Endothelial cell (in vitro differentiated cells): ENCODE measurements at places on chromosomes 7 and 10.

DNA sequence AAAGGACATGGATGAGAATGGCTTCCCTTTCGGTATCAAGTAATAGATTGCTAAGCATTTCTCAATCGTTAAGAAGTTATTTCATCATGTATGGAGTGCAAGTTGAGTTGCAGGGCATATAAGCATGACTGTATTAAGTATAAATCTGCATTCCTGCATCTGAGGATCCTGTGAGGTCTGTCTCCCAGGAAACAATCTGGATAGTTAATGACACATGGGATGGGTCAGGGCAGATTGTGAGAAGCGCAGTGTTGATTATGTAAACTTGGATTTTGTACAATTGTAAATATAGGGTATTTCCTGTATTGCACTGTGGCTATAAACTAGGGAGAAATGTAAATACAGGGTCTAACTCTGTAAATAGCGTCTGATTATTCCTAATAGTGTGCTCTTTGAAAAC lies 102.6 kb downstream of the PLXDC2 start:
- no peak for DNase-seq

- no peak for DNase-seq
Observed at GRCh38 chr7:20788420-20788990, 1.8 kb upstream of the SP8 start.

GRCh38 chr10:52485462-52485861 lies 171.4 kb downstream of the DKK1 start:
- DNase-seq: no peak

GRCh38 chr7:142616121-142616643 lies 133.1 kb upstream of the PRSS1 start:
- DNase-seq: no peak

DNA sequence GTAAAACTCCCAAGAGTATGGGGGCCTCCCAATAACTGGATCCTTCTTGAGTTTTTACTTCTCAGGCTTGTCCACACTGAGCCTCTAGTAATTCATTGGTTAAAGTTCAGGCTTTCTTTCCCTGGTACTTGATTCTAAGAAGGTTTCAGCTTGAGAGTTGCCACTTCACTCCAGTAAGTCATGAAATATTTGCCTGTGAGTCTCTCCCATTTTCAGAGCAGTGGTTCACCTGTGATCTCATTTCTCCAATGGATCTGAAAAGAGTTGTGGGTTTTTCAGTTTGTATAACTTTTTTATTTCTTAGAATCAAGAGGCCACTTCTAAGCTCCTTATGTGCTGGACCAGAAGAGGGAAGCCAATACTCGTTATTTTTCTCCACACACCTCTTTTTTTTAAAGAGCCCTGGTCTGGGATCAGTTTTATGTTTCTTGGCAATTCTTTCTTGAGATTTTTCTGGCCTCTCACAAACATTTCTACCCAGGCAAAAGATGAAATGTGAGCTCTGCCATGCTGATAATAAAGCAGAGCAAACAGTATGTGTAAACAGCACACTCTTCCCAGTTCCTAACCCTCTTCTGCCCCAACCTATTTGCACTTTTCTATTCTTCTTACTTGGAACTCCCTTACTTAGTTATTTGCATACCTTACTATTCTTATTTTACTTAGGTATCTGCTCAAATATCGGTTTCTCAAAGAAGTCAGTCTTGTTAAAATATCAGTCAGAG lies 983.4 kb downstream of the CCSER2 start:
- DNase-seq: no peak

DNA sequence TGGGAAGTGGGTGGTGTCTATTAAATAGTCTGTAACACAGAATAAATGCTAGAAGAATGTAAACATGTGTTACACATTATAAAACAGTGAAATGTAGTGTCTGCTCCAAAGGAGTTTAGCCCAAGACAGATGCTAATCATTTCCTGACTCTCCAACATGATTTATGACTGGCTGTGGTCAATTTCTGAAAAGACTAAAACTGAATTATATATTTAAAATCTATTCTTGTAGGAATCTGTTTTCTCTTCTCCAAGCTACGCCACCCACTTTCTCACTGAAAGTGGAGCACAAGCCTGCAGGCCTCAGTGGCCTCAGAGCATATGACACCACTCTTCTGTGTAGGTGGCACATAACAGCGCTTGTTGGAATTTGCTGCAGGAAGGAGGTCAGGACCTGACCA lies 44.4 kb downstream of the CTTNBP2 start:
- no peak for DNase-seq

DNA sequence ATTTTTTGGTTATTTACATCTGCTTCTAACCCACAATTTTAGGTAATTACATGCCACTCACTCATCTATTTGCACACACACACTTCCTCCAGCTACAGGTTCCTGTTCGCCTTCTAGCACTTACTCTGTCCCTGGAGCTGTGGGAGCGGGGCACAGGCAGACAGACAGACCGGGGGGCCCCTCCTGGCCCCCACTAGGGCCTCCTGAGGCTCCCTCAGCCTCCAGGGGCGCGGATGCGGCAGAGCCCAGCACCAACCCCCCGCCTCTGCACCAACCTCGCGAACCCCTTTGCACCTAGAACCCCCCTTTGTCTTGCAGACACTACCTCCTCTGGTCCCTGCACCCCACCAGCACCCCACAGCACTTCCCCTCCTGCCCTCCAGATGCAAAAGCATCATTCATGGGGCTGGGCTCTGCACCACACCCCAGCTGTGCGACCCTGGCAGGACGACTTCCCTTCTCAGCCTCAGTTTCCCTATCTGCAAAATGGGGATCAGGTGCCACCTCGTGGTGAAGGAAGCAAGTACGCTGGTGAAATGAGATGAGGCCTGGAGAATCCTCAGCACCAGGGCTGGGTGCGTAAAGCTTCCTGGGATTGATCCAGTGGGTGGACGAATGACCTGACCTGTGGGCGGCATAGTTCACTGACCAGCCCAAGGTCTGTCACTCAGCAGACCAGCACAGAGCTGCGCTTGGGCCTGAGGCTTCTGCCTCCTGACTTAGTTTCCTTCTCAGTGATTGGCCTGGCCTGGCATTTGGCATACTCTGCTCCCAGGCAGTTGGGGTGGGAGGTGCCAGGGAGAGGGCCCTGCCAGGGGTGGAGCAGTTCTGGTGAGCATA lies 37.9 kb downstream of the ELFN1 start:
- DNase-seq: no peak
